Panc1 (cell line): ENCODE measurements at places on chromosomes 5 and 9.

GRCh38 chr5:40679913-40680681 lies at the start of gene PTGER4:
Gene PTGER4 (plus strand): TSS chr5:40679915. CDS start chr5:40680994, 1,079 bp downstream.
- DNase-seq: no peak

GRCh38 chr9:134175291-134175807 lies 11.0 kb upstream of the RNU6ATAC start:
- DNase-seq: no peak

DNA sequence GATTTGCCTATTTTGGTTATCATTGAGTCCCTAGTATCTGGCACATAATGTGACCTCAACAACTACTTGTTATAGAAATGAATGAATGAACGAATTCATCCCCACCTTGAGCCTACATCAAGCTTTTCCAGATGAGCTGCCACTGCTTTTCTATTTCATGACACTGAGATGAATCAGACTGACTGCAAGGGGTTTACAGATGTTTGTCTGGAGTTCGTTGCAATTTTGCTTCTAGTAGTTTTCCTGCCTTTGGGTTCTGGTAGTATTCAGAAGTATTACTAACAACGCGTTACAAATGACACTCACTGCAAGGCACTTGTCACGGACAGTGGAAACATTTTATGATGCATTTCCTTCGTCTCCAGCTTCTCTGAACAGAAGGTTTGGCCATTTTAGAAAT lies 222.3 kb downstream of the CD180 start:
- no peak for DNase-seq

DNA sequence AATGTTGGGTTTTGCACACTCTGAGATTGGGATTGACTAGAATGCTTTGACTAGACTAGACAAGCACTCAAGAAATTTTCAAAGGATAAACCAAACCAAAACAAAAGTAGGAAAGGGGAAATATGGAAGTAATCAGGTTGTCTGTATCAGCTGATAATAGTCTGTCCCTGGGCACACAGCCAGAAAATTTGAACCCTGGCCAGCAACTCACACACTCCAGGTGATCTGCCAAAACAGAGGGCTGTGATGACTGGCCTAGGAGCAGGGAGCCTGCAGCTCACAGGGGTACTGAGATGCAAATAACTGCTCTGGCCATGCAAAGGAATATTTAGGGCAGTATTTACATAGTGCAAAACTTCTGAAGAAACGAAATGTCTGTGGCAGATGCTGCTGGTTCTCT lies 112.3 kb upstream of the SMIM23 start:
- no peak for DNase-seq

DNA sequence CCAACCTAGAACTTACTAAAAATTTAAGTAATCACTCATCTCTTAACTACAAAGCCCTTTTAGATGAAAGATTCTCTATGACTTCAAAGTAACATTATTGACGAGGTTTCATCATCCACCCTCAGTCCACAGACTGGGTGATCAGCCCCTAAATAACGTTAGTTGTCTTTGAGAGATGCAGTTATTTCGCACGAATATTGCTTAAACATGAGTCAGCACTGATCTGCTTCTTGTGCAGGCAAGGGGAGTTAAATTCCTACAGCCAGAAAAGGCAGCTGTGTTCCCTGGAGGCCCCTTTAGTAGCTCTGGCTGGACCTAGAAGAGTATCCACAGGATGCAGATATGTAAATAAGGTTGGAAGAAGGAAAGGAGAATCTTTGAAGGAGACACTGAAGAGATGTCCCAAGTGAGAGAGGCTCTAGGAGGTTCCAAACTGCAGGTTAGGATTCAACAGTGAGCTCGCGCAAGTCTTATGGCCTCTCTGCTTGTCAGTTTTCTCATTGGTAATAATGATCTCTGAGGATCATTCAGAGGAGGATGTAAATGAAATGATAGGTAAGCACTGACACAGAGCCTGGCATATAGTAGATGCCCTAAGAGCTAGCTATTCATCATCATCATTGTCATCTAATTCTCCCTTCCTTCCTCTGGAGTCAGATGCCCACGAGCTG lies 122.2 kb upstream of the MAN2A1 start:
- no peak for DNase-seq
